Immature natural killer cell (primary cell): ENCODE measurements at places on chromosomes 1 and 21.

DNA sequence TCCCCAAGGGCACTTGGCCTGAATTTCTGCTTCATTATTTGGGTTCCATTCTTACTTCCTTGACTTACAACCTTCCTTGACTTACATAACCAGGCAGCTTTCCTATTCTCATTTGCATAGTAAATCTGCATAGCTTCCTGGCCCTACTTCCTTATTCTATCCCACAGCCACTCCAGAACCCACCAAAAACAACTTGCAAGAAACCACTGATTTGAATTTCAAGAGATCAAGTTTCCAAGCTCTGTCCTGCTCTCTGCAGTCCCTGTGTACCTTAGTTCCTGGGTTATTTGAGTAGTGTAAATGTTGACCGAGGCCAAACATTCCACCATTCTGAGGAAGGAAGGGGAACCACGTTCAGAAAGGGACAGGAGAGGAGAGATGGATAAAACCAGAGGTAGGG, 603.3 kb downstream of the PTPRC start:
- DNase-seq = no peak

DNA sequence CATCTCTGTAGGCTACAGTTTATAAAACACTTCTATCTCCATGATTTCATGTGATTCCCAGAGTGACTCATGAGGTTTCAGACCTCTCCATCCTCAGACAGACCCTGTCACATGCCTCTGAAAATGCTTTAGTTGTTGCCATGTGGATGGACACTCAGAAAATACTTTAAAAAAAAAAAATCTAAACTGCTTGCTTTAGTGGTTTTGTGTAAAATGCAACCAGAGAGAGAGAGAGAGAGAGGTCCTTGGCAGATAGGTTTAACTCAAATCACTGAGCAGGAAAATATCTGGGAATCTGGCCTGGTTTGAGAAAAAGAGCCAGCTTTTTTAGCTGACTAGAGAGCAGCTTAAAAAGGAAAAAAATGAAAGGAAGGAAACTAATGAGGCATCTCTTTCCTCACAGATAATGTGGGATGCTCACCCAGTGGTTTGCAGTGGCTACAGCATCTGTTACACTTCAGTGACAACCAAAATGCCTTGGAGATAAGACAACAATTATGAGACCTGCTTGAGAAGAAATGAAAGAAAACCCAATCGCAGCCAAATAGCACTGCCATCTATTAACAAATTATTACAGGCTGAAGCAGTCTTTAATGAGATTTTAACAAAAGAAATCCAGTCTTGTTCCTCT, 54.6 kb upstream of the SYT14 start:
- DNase-seq = no peak

DNA sequence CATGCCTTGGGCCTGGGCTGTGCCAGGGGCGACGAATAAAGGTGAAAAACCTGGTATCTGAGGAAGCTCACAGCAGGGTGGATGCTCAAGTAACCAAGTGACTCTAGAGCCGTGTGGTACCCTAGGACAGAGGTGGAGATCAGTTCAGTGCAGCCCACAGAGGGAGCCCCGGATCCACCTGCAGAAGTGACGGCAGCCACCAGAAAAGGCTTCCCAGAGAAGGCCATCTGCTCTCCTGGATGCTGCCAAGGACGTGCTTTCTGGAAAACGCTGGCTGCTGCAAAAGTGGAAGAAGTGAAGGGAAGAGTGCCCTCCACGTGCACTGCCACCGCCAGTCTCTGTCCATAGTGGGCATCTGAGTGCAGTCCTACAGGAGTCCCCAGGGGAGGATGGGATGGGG, 27.7 kb downstream of the TMCO4 start:
- DNase-seq = no peak

DNA sequence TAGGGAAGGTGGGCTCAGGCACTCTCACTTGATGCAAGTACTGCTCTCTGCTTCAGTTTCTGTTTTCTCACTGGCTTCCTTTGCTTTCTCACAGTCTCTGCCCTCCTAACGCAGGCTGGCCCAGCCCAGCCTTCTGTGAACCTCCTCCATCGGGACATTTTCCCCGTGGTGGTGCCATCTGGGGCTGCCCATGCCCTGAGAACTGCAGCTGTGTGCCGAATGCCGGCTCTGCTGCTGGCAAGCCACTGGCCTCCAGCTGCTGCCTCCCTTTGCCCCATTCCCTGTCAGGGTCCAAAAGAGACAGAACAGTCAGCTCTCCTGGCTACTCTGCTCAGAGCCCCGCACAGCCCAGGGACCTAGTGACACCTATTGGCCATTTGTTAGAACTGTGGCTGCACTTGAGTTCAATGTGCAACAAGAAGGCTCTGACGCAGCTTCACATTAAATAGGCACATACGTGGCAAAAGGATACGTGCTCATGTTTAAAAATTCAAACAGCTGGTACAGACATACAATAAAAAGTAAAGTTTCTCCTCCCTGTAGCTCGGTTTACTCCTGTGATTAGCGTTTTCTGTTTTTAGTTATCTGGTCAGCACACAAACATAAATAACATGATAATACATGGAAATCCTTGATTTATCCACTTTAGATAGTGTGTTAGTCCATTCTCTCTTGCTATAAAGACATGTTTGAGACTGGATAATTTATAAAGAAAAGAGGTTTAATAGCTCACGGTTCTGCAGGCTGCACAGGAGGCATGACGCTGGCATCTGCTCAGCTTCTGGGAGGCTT, 46.6 kb downstream of the FCRL5 start:
- DNase-seq = peak; percentile 17

- DNase-seq = no peak
Measured at GRCh38 chr1:87056974-87057373, 142.5 kb downstream of the HS2ST1 start.

DNA sequence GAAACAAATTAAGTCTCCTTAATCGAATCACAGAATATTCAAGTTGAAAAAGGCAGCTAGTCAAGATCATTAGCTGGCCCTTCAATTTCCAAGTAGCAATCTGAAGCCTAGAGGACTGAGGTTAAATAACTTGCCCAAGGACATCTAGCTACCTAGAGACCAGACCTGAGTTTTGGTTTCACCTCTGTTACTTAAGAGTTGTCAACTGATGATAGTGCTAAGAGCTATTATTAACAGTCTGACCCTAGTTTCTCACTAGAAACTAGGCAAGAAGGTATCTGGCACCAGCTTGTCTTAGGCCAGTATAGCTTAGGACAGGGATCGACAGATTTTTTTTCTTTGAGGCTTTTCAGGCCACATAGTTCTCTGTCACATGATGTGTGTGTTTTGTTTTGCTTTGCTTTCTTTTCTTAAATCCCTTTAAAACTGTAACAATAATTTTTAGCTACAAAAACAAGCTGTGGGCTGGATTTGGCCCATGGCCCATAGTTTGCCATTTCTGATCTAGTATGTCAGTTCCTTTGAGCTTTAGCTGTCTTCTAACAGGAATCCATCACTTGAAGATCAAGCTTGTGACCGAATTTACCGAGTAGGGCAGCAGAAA, 23.2 kb downstream of the TRIM45 start:
- DNase-seq = no peak

DNA sequence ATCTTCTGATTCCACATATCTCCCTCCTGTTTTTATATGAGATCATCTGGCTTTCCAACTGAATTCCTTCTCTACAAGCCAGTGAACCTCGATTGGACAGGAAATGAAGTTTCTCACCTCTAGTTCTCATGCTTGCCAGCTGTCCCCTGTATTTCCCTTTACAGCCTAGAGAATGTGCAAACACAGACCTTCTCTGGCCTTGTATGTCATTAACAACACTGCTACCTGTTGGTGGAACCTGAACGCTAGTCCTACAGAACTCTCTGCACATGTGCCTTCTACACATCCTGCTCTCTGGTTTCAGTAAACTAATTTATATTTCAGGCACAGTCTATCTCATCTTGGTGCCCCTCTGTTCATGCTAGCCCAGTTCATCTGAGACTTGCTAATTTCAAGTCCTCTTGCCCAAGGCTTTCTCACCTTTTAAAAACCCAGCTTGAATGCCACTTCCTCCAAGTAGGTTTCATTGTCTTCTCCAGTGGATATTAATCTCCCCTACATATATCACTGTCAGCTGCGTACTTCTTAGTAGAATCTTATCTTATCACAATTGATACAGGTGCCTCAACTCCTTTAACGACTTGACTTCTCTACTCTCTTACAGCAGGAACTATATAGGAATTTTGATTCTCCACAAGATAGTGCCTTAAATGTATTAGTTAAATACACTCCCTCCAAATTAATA, 549.9 kb downstream of the PLPP3 start:
- no peak for DNase-seq

DNA sequence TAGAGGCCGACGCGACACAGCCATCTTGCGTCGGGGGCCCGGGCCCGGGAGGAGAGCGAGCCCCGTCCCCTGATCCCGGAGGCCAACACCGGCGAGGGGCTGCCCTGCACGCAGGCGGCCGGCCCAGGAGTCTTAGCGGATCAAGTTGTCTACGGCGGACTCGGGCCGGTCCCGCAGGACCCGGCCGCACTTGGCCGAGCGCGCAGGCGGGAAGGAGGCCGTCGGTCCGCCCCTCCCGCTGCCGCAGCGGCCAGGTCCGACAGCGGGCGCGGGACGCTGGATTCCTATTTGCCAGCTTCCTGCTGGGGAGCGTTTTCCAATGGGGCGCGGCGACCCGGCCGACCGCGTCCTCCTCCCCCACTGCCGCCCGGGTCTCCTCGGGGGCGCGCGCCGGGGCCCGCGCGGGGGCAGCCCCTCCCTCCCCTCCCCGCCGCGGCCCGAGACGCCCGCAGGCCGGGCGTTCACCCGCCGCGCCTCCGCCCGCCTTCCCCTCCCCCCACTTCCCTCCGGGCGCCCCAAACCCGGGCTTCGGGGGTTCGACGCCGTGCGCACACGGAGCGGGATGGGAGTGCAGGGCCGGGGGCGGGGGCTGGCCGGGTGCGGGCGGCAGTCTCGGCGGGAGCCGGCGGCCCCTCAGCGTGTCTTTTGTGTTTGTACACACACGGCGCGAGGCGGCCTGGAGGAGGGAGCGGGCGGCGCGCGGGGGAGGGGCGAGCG, 517 bp upstream of the H3-3A start:
- no peak for DNase-seq

- DNase-seq = no peak
Measured at GRCh38 chr1:219313961-219314360, 140.3 kb downstream of the LYPLAL1 start.
